ENCODE measurements at places on chromosomes 3 and 15. TPM values are rescaled to one million over a fixed set of nuclear protein-coding genes. Genes with fewer than 3 reads are reported as not detected.

- no peaks in the 10 kb centered on the region for H3K27me3 ChIP-seq
- H3K4me1 ChIP-seq: no peaks in the 10 kb centered on the region
- DNase-seq: peak; percentile 78
Observed at GRCh38 chr3:145807990-145808389, 353.0 kb downstream of the PLOD2 start.

DNA sequence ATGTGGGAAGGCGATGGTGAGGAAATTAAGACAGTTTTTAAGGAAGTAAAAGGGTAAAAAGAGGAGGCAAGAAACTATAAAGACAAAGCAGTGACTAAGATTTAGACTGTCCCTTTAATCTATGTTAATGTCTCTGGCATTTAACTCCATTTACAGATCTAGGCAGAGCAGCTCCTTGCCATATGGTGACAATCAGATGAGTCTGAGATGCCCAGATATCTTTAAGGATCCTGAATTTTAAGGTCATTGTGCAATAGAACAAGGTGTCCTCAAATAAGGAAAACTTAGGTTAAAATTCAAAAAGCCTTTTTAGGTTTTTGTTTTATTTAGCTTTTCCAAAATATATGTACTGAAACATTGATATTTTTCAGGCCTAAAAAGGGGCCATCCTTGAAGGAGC, 24.1 kb downstream of the RASGRP1 start:
- DNase-seq: no peak
- H3K27ac ChIP-seq: no peak overlapping the region
- no peaks in the 10 kb centered on the region for H3K27me3 ChIP-seq

The CLRN1 gene
- total RNA-seq: not detected

The CP gene
- 89.8 TPM for total RNA-seq

The SERPINI2 gene
- 5.2 TPM for total RNA-seq
